ENCODE measurements at places on chromosomes 13 and 19.

DNA sequence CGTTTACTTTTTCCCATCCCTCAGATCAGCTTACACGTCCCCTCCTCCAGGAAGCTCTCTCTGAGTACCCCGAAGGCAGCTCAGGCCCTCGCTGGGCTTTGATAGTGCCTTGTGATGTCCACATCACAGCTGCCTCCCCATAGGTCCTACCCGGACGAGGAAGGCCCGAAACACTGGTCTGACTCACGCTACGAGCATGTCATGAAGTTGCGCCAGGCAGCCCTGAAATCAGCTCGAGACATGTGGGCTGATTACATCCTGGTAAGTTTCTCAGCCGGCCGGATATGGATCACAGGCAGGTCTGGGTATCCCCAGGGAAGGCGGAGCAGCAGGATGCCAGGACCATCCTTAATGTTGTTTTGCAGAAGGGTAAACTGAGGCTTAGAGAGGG is 4.8 kb downstream of the COLGALT1 start:
- DNase-seq, result no peak

GRCh38 chr13:79456656-79457365 is 24.1 kb upstream of the NDFIP2 start:
- no peak for DNase-seq

DNA sequence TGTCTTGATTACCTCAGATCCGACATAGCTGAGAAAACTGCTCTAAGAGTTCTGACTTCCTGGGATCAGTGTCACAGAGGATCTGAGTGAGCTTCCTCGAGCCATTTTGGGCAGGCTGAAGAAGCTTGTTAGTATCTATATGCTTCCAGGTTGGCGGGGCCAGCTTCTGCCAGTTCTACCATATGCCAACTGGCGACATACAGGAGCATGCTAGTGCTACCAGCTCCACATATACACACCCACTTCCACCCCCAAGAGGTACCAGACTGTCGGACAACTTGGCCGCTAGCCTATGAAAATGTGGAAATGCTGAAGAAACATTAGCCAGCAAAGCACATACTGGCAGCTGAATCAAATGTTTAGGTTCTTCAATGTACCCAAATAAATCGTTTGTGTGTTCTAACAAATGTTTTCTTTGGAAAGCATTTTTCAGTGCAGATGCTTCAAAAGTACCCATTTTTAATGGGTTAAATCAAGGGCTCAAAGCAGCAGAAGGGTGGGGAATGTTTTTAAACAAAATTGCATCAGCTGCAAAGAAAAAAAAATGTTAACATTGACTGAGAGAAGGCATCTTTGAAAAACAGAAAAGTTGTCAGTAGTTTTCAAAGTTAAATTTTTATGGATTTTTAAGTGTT is 163.7 kb downstream of the KLF12 start:
- DNase-seq, result no peak

DNA sequence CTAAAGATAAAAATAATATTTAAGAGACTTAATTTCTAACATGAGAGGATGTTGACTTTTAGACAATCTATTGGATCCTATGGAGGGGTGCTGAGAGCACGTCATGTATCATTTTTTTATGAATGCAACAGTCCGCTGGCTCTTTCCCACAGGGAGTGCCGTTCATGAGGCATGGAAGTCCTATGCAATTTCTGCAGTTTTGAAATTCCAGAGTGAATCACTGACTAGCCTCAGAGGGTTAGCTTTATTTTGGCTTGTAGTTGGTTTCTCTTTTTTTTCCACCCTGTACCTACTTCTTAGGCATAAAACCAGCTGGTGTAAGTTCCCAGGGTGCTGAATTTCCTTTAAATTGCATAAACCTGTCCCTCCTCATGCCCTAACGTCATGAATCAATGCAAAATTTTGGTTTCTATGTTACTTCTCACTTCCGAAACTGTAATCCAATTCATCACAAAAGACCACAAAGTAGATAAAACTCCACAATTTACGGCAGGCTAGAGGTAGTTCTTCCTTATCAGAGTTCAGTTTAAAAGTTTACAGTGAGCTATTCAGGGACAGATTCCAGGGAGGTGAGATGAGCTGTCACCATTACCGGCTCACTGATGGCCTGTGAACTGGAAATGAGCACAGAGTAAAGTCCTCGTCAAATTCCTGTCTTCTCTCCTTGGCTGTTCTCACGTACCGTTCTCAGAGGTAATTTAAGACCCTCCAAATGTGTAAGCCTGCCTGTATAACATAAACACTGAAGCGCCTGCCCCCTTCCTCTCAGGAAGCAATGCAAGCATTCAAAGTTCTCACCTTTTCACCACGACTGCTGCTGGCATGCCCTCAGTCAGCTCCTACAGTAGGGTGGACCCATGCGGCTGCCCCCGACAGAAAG is 216.6 kb upstream of the SLC10A2 start:
- no peak for DNase-seq

DNA sequence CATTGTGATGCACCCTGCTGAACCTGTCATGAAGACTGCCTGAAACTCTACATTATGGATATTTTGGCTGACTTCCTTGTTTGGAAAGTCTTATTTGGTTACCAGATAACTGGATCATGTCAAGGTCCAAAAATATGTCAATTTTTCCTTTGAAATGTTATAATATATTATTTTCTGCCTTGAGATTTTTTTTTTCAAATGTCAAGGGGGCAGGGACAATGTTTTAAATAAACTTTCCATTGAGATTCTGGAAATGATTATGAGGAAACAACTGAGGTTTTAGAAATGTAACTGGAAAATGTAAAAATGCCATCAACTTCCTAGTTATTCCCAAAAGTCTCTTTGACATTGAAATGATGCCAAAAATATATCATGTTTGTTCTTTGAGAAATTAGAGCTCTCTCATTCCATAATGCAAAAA is 117.0 kb downstream of the RFC3 start:
- DNase-seq, result no peak

DNA sequence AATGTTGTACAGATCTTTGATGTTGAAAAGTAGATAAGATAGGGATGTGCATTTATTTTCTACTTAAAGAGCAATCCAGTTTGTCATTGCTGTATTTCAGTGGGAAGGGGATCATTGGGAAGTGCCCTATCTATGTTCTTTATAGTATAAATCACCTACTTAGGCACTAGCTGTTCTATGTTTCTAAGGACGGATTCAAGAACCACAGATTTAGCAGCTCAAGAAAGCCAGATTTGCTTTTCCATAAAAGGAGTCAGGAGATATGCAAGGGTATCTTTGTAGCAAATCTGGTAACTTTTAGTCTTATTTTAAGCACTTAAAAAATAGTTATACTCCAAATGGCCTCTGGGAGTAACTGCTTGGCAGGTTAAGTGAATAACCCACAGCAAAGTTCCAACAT is 23.7 kb downstream of the DCLK1 start:
- no peak for DNase-seq

- DNase-seq, result no peak
Measured at GRCh38 chr19:50362030-50362412, 3.4 kb downstream of the NAPSA start.

- DNase-seq, result no peak
Measured at GRCh38 chr19:48455171-48455907, at the start of gene KCNJ14. TSS of gene KCNJ14 (plus strand) at chr19:48455574. CDS start at chr19:48461725, 6,151 bp downstream.

DNA sequence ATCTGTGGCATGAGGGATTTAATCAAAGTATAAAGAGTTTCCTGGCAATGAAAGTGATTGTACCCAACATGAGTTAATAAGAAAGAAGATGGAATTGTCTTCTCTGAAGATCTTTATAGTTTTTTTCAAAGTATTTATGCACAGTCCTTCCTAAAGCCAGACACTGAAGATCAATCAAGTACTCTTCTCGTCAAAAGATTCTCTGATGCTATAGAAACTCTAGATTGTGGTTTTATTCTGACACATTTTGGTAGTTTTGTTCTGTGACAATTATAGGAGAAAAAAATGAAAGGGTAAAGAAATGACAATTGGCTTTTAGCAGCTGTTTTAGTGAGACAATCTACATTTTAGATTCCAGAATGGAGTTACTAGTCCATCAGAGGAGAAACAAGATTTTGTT is 10.4 kb upstream of the ENOX1 start:
- no peak for DNase-seq

- DNase-seq, result no peak
Measured at GRCh38 chr13:36038785-36039555, 92.2 kb downstream of the DCLK1 start.
